ENCODE measurements at places on chromosomes 7 and 10. TPM values are rescaled to one million over a fixed set of nuclear protein-coding genes. Genes with fewer than 3 reads are reported as not detected.

GRCh38 chr10:60253484-60253883, 136.2 kb downstream of the ANK3 start:
- DNase-seq = no peak

GRCh38 chr10:18140957-18141845, 977 bp downstream of the CACNB2 start:
- DNase-seq = no peak

GRCh38 chr10:33553748-33554571, 219.5 kb upstream of the NRP1 start:
- DNase-seq = no peak

Gene AKR1C8
- total RNA-seq = 8.5 TPM

GRCh38 chr10:97081621-97082235, 104.0 kb downstream of the SLIT1 start:
- no peak for DNase-seq

DNA sequence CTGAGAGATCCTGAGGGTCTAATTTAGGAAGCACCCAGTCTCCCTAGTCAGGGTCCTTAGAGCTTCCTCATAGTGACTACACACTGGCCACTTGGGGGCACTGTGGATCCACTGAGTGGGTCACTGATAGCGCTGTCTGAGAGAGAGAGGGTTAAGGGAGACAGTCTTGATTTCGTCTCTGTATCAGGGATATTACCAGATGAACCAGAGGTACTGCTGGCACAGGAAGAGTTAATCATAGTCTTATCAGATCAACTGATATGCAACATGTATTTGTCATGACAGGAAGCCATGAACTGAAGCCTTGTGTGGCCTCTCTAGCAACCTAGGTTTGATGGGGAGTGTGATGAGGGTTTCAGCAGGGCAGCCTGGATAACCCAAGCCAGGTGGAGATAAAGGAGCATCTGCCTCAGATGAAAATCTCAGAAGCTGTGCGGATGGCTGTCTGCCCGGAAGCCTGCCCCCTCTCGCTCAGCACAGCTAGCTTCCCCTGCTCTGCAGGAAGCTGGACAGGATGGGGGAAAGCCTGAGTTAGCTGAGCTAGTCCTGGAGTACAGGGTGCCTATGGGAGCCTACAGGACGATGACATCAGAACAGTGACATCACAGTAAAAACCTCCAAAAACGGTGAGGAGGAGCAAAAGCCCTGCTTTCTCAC, 214.0 kb upstream of the PRSS1 start:
- DNase-seq = peak; percentile 60

Gene TRIM56
- 79.4 TPM for total RNA-seq

Gene PIK3CG
- total RNA-seq = 32.3 TPM

Gene WDR11
- total RNA-seq = 51.2 TPM

DNA sequence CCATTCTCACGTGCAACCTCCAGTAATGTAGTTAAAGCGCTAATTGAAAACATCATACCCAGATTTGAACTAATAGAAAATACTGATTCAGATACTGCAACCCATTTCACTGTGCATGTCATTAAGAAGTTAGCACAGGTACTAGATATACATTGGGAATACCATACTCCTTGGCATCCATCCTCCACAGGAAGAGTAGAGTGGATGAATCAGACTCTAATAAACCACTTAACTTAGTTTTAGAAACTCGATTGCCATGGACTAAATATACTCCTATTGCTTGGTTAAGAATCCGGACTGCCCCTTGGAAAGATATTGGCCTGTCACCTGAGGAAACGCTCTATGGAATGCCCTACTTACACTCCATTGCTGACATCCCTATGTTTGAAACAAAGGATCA, 9.5 kb downstream of the AKR1B15 start:
- DNase-seq = no peak

- DNase-seq = peak; percentile 7
Measured at GRCh38 chr7:38932509-38933168, 23.6 kb upstream of the VPS41 start.

Gene MOGAT3
- total RNA-seq = not detected

Gene PGAM2
- total RNA-seq = 1.5 TPM

Gene TMEM236
- total RNA-seq = 0.17 TPM

Gene SYT15B
- total RNA-seq = 0.38 TPM

GRCh38 chr7:92802406-92802805, 34.0 kb downstream of the CDK6 start:
- no peak for DNase-seq

Gene FANK1
- total RNA-seq = 0.72 TPM

GRCh38 chr7:133795068-133795665, 332.0 kb upstream of the LRGUK start:
- no peak for DNase-seq

DNA sequence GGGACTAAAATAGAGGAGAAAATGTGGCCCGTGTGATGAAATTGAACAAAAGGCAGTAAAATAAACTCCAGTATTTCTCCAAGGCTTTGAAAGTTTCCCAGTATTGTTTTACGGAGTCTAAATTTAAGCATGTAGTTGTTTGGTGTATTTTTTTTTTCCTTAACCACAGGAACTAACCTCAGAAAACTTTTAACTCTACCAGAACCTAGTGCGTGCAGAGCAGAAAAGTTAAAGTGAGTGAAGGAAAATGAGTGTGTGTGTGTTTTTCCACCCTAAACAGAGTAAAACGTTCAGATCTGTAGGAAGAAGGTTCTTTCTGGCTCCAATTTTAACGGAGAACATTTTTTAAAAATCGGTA, 812 bp downstream of the PROSER2 start:
- no peak for DNase-seq

GRCh38 chr10:103103989-103104388, 89.1 kb downstream of the NT5C2 start:
- no peak for DNase-seq

GRCh38 chr10:24887855-24888231, 64.6 kb downstream of the PRTFDC1 start:
- DNase-seq = no peak

Gene AKR1D1
- not detected for total RNA-seq

Gene C7orf57
- not detected for total RNA-seq

DNA sequence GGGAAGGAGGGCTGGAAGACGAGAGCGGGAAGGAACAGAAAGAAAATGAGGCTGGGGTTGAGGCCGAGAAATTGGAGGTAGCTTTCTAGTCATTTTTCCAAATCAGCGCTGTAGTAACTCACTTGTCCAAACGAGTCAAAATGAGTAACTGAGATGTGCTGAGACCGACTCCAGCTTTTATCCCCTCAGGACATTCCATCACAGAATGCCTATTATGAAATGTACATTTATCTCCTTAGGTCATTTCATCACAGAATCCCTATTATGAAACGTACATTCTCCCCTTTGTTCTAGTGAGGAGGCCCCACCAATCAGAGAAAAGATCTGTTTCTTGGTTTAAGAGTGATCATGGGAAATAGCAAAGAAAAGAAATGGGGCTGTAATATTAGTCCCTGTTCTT, 55.7 kb upstream of the AMPH start:
- DNase-seq = no peak

DNA sequence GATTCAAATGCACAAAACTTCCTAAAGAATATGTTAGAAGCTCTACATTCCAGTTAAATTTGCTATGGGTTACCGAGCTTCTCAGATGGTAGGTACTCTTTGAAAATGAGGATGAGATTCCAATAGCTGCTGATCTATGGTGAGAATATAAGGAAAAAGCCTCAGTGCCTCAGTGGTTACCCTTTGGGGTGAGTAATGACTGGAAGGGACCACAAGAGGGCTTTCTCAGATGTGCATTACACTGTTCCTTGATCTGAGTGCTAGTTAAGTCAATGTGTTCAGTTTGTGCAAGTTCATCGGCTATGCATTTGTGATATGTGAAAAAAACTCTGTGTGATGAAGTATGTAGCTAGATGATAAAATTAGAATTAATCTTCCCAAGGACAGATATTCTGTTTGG, 3.5 kb downstream of the NRCAM start:
- peak; percentile 12 for DNase-seq

DNA sequence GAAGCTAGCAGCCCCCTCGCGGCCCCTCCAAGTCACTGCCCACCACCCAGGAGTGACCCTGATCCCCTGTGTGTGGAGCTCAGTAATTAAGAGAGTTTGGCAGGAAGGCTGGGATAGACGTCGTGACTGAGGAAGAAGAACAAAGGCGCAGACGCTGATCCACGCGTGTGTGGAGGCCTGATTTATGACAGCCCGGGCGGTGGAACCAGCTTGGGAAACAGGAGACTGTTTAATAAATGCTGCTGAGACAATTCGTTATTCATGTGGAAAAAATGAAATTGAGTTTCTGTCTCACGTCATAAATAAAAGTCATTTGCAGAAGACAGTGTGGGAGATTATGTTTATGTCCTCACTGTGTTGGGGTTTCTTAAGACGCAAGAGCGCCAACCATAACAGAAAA, 130.8 kb downstream of the ELFN1 start:
- no peak for DNase-seq

- no peak for DNase-seq
Measured at GRCh38 chr10:72114706-72115450, 26.5 kb upstream of the SPOCK2 start.

GRCh38 chr10:87659571-87660483, at the start of gene PAPSS2:
PAPSS2 (plus strand) TSS chr10:87659878; CDS start chr10:87659982, 104 bp downstream.
- DNase-seq = no peak

- no peak for DNase-seq
Measured at GRCh38 chr10:92657024-92657423, 32.7 kb upstream of the HHEX start.

DNA sequence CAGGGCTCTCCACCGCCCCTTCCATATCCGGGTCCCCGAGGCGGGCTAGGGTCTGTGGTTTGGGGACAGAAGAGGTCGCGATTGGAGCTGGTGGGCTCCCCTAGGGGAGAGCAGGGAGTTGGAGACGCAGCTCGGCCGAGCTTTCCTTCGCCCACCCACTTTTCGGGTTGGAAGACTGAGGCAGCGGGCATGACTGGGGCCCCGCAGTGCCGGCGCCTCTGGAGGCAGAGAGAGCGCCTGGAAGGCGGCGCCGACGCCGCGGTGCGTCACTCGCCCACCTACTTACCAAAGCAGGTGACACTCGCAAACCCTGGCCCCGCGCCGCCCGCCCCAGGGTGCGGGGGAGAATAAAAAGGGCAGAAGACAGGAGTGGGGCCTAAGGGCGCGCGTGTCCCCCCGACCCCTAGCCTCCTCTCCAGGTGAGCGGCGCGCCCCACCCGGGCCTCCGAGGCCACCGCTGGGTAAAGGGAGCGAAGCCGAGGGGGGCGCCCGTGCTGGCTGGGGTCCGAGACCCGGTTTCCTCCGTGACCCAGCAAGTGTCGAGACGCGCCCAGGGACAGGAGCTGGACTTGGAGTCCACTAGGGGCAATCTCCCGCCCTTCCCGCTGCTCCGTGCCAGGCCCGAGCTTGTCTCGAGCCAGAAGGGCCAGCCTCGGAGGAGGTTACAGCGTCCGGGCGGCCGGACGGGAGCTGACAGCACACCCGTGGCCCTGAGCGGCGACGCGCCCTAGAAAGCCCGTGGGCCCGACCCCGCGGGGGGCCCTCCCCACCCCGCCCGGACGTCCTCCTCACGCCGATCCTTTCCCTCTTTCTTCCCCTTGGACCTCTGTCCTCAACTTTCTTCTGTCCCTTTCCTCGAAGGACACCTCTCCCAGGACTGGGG, 34.4 kb upstream of the GRID1 start:
- peak; percentile 75 for DNase-seq

Gene MINDY4
- total RNA-seq = 1.2 TPM

DNA sequence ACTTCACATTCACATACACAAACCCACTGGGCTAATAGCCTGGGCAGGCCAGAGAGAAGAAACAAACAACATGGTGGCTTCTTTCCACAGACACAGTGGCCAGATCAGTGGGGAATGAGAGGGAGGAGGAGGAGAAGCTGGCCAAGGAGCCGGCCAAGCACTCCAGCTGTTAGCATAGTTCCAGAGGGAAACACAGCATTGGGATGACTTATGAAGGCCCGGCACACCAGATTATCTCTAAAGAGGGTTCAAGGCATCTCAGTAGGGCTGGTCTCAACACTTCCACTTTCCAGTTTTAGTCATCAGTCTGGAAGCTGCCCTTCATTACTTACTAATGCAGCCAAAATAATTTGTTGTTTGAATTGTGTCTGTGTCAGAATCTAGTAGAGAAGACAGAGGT, 42.1 kb upstream of the GPR26 start:
- DNase-seq = no peak

- no peak for DNase-seq
Measured at GRCh38 chr7:44152971-44153947, 12.1 kb upstream of the MYL7 start.

Gene VWA2
- total RNA-seq = not detected

DNA sequence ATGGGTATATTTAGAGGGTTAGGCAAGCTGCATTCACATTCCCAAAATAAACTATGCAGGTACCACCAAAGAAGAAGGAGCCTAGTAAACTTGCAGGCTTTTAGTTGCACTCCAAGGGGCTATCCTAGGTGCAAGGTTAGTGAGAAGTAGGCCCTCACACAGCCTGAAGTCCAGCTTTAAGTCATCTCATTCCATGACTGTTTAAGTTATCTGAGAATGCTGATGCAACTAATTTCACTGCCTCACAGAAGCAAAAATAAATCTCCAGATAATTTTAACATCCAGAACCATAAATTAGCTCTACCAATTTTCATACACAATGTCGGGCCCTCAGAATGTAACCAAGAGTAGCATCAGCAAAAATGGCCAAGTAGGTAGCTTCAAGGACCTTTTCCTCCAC, 34.3 kb upstream of the HHEX start:
- DNase-seq = no peak

- DNase-seq = no peak
Measured at GRCh38 chr10:87550741-87551140, 46.0 kb downstream of the MINPP1 start.

GRCh38 chr7:147756300-147756699, 834.3 kb upstream of the C7orf33 start:
- DNase-seq = no peak

GRCh38 chr7:3057066-3057420, 13.4 kb upstream of the CARD11 start:
- no peak for DNase-seq

DNA sequence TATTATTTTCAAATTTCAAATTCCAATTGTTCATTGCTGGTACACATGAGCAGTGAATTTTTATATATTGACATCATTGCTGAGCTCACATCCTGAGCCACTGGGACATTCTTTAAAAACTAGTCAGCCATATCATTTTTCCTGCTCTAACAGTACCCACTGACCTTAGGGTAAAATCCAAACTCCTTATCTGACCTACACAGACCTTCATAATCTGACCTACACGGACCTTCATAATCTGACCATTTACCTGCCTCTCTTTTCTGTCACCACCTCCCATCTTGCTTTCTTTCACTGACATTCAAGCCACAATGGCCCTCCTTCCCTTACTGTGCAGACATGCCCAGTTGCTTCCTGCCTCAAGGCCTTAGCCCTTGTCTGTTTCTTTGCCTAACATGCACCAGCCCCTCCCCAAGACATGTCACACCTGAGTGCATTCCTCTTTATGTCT, 16.1 kb upstream of the CUZD1 start:
- DNase-seq = no peak
